ENCODE measurements at places on chromosomes 16 and 17.

GRCh38 chr16:55021595-55022475 lies 91.2 kb downstream of the IRX5 start:
- DNase-seq, result no peak

GRCh38 chr16:23306199-23307100 lies 4.3 kb downstream of the SCNN1B start:
- no peak for DNase-seq

- DNase-seq, result no peak
These were observed 281.0 kb downstream of the CBLN1 start for GRCh38 chr16:49000594-49000993.

DNA sequence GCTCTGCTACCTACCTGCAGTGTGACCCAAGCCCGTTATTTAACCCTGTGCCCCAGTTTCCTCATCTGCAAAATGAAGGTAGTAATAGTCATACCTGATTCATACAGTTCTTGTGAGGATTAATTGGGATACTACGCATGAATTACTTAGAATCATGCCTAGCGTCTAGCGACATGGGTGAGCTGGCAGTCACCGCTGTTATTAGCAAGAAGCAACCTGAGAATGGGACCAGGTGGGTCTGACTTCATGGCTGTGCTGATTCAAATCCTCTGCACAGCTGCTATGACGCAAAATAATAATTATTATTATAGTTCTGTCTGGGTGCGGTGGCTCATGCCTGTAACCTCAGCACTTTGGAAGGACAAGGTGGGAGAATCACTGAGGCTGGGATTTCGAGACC lies 7.9 kb downstream of the SOCS1 start:
- no peak for DNase-seq

DNA sequence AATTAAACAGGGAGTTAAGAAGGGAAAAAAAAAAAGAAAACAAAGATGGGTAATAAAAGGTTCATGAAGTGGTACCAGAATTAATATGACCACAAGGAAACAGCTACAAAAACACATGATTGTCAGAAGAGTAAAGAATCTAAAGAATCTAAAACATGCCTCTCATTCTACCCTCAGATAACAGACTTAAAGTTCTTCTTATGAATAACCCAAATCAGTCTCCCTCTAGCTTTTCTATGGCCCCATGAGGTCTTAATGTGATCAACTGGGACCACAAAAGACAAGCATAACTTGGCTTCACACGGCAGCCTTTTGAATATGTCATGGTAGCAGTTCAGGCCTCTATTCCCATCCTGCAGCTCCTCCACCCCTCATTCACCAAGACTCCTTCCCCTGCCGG lies 6.9 kb downstream of the MYH10 start:
- DNase-seq, result no peak

DNA sequence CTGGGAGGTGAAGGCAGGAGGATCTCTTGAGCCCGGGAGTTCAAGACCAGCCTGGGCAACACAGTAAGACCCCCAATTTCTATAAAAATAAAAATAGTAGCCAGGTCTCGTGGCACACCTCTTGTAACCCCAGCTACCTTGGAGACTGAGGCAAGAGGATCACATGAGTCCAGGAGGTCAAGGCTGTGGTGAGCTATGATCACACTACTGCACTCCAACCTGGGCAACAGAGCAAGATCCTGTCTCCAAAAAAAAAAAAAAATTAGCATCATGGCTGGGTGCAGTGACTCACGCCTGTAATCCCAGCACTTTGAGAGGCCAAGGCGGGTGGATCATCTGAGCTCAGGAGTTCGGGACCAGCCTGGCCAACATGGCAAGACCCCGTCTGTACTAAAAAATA lies 6.7 kb upstream of the CBX2 start:
- no peak for DNase-seq

DNA sequence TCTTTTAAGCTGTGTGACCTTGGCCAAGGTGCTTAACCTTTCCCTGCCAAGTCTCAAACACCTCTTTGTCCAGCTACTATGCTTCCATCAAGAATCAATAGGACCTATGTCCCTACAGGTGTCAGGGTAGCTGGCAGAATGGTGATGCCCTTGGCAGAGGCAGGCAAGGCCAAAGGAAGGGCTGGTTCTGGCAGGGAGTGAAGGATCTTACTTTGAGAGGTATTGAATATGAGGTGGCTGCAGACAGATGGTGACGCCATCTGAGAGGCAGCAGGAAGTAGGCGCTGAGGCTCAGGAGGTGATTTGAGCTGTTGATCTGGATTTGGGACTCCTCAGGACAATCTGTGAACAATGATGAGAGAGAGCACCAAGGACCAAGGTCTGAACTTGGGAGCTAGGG lies 12.5 kb downstream of the ABCC3 start:
- no peak for DNase-seq

DNA sequence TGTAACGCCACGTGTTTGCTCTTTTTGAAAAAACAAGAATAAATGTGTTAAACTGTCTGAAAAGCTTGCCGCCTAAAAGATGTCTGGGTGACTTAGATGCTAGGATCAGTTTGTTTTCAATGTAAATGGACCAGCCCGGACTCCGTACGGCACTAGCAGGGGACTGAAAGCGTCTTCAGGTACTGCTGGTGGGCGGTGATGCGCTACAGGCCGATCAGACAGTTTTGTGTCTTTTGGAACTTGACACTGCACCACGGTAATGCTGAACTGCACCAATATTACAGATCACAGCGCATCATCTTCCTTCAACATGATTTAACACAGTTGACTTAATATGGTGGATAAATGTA lies 727 bp upstream of the MBTPS1 start:
- peak; percentile 16 for DNase-seq
